CD4-positive, alpha-beta T cell treated with Interleukin-17A for 4 hours (primary cell): ENCODE measurements at places on chromosomes 13 and 19.

DNA sequence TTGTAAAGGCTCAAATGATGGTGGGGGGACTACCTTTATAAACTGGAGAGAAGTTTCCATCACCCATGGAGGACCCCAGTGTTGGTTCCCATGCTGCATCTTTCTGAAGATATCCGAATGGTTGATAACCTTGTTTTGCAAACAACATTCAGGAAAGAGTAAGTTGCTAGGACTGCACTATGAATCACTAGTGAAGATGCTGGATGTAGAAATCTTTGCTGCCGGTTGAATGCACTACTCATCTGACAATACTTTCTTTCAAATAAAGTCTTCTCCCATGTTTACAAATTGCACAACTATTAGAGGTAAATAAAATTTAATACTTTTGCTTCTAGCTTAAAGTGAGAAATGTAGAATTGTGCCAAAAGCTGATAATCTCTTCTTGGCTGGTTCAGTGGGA lies 198.4 kb upstream of the SLITRK6 start:
- no peak for DNase-seq

GRCh38 chr19:10420444-10421239 lies at the start of gene PDE4A:
PDE4A (plus strand) TSS chr19:10420538; CDS start chr19:10420765, 227 bp downstream.
- peak; percentile 46 for DNase-seq

DNA sequence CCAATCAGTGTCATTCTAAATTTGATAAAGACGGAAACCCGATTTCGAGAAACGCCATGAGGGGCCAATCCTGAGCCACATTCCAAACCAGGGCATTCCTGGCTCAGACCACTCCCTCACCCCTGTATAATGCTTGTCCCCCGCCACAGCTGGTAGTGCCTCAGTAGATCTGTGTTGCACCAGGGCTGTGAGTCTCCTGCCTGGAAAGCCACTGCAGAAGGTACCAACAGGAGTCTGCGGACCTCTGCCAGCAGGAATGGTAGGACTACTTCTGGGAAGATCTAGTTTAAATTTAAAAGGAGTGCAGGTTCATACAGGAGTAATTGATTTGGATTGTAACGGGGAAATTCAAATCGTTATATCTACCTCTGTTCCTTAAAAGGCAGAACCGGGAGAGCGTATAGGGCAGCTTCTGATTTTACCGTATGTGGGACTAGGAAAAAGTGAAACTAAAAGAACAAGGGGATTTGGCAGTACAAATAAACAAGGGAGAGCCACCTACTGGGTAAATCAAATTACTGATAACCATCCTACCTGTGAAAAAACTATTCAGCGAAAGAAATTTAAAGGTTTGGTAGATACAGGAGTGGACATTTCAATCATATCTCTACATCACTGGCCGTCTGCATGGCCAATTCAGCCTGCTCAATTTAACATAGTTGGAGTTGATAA lies 20.8 kb upstream of the ZNF266 start:
- no peak for DNase-seq

DNA sequence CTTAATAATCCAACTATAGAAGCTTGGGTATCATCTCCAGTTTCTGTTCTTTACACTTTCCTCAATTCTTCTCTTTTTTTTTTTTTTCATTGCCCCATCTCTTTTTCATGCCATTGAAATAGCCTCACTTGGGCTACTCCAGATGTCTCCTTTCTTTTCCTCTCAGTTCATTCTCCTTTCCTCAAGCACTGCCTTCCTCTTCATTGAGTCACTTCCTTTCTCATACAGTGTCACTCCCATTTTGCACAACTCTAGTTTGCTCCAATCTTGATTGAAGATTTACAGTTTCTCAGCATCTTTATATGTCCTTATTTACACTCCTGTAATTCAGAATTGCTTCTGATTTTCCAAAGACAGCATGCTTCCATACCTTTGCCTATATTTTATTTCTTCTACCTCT lies 61.3 kb downstream of the IPO5 start:
- DNase-seq = no peak

GRCh38 chr13:71873418-71874247 lies 6.6 kb upstream of the DACH1 start:
- DNase-seq = no peak

DNA sequence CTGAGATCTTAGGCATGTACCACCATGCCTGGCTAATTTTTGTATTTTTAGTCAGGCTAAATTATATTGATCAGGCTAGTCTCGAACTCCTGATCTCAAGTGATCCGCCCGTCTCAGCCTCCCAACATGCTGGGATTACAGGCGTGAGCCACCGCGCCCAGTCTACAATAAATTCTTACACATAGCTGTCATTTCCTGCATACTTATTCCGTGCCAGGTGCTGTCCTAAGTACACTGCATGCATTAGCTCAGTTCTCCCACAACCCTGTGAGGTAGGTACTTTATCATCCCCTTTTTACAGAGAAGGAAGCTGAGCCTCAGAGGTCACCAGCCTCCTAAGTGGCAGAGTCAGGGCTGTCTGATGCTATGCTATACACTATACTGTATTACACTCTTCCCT lies 7.2 kb upstream of the RHPN2 start:
- DNase-seq = no peak

DNA sequence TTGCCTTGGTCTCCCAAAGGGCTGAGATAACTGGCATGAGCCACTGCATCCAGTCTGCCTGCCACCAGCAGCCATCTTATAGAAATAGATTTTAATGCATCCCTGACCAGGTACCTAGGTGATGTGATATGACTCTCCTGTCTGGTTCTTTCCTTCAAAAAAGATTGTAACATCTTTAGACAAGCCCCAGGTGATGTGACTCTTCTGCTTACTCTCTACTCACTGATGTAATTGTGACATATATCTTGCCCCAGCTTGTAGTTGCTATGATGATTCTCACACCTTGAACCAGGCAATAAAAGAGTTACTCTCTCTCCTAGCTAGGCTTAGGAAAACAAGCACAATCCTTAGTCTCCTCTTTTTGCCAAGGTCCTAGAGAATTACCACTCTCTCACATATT lies 30.6 kb upstream of the ZNF681 start:
- no peak for DNase-seq

GRCh38 chr13:93118081-93118615 lies 108.5 kb upstream of the GPC6 start:
- no peak for DNase-seq

GRCh38 chr19:9219489-9219888 lies at the start of gene OR7D4:
OR7D4 (minus strand) TSS chr19:9219589; CDS start chr19:9214837, 4,752 bp downstream.
- DNase-seq = no peak

DNA sequence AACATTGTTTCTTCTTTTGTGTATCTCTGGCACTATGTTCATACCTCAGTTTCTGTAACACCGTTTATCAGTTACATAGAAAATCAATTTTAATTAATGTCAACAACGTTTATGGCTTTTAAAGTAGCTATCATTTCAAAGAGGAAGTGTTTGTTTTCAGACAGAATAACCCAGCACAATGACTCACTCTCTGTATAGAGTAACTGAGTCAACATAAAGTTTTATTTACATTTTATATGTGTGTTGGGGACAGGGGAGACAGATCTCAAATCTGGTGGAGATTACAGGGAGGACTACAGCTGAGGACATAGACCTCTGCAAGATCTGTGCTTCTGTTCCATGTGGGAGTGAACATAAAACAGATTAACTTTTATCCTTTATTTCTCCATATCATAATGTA lies 2590.1 kb downstream of the PCDH9 start:
- DNase-seq = no peak

DNA sequence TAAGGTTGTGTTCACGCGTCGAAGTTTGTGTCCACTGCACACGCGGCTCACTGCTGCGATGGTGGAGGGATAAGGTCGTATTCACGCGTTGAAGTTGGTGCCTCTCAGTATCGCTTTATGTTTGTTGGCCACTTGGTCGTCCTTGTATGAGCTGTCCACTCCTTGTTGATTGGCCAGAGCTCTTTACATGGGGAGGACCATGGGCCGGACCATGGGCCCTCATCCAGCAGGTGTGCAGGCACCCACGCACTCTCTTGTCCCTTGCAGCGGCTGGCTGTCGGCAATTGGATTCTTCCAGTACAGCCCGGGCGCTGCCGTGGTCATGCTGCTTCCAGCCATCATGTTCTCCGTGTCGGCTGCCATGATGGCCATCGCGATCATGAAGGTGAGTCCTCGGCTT lies 17.6 kb downstream of the ADAT3 start:
- no peak for DNase-seq

DNA sequence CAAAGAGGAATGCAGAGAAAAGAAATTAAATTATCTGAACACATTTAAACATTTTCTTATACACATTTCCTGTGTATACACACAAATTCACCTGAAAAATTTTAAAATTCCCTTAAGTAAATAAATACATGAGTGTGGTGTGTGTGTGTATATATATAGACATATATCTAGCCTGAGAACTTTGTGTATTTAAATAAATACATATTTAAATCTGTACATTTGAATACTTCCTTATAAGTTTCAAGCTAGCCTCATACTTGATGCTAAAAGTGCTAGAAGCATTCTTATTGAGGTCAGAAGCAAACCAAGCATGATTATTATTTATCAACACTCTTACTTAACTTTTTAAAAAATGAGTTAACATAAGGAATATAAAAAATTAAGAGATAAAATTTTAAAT lies 260.7 kb downstream of the NHLRC3 start:
- no peak for DNase-seq

GRCh38 chr13:38899571-38899970 lies 91.1 kb downstream of the STOML3 start:
- DNase-seq = no peak

DNA sequence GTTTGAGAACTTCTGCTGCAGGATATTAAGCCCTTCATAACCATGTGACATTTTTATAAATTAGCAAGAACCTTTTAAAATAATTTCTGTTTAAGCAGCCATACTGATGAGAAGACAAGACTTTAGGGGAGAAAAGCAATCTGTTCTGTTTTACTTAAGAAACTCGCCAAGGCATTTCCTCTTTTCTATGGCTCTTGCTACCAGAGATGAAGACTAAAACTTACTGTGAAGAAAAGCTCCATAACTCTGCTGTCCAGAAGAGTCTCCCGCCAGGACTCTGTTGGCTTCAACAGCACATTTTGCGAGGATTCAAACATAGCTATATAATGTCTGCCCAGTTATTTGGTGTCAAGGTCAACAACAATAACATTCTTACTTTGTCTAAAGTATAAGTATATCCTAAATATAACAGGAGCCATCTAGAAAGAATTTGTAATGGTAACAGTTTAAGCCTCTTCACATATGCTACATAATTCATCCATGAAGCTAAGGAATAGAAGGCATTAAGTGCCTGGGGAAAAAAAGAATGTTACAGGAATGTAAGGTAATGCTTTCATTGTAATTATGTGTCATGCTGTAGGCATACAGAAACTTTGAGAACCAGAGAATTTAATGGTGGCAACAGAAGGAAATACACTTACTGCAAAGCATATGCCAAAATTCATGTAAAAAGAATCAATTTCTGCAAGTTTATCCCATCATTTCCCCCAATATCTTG lies 53.2 kb upstream of the EEF1AKMT1 start:
- no peak for DNase-seq

DNA sequence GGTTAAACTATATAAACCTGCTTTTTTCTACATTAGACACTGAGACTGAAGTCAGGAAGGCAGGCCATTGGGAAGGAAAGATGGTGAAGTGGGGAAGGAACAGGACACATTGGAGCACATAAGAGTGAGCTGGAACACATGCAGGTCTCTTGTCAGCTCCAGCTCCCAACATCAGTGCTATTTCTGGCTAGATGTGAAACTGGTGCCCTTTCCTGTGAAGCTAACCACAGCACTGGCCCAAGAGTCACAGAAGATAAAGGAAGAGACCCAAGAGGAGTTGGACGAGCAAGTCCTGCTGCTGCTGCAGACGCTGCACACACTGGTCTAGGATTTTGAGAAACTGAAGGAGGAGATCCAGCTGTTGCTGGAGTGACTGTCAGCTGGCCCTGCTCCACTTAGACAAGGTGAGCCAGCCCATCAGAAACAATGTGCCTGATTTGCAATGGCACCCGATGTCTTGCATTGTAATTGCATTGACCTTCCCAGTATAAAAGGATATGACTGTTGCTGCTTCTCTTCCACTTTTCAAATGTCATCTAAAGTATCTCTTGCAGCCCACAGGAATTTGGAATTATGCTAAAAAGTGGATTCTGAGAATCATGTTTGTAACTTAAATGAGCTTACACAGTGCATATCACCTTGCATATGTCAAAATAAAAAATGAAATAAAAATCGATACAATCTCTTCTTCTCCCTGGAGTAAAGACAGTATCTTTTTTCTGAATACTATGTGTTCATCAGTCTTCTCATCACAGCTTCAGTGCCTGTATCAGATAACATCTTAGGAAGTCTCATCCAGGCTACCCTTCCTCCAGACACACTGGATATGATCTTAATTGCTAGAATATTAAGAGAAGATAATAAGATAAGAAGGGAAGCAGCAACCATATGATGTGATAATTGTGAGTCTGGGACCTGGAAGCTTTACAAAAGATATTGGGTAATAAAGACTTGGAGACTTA lies 230.7 kb upstream of the SPRY2 start:
- no peak for DNase-seq

GRCh38 chr13:71252184-71252704 lies 614.8 kb downstream of the DACH1 start:
- DNase-seq = no peak

DNA sequence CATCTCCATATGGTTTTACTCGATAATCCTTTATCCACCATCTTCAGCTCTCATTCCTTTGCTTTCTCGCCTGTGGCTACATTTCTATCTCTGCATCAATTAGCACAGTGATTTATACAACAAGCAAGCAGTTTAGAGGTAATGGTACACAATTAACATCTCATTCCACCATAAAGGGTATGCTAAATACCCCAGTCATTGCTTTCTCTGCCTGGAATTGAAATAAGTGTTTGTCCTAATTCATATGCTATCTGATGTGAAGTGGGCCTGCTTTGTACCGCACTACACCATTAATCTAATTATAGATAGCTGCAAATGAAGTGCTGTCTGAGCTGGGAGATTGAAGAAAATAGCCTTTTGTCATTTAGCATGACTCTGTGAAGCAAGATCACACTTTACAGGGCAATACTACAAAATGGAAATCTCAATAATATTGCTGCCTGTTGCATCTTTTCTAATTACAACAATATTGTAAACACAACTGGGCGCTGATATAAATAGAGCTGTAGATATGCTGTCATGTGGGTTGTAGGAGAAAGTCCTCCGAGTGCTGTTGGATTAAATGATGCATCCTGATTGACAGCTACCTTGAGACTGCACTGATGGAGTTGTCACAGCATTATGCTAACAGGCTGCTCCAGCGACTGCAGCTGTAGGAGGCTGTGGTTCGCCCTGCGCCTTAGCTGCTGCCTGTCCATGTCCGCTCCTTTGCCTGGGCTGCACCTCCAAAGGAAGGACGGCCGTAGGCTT lies 78.2 kb downstream of the GGACT start:
- no peak for DNase-seq

GRCh38 chr19:14449321-14449720 lies 16.2 kb downstream of the PKN1 start:
- DNase-seq = no peak

- peak; percentile 40 for DNase-seq
These were observed 10.3 kb upstream of the GARIN5A start for GRCh38 chr19:50486823-50487515.

- no peak for DNase-seq
These were observed 755.9 kb downstream of the LIG4 start for GRCh38 chr13:107459430-107459829.

DNA sequence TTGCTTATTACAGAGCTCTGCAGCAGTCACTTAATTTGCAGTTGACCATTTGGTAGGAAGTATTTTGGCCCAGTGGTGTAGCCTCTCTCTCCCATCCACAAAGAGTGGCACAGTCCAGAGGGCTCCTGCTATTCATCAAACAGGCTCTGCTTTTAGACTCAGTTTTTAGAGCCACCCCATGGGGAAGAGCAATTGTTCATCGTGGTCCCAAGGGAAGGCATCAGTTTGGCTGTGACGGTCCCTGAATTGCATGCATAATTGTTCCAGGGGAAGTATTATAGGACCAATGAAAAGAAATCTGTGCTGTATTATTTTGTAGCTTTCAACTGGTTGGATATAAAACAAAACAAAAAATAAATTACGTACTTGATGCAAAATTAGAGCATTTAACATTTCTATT lies 799.0 kb downstream of the DACH1 start:
- DNase-seq = no peak
